ENCODE measurements at places on chromosomes 5 and 9.

- no peak for DNase-seq
Observed at GRCh38 chr5:169744336-169744735, 107.3 kb downstream of the DOCK2 start.

DNA sequence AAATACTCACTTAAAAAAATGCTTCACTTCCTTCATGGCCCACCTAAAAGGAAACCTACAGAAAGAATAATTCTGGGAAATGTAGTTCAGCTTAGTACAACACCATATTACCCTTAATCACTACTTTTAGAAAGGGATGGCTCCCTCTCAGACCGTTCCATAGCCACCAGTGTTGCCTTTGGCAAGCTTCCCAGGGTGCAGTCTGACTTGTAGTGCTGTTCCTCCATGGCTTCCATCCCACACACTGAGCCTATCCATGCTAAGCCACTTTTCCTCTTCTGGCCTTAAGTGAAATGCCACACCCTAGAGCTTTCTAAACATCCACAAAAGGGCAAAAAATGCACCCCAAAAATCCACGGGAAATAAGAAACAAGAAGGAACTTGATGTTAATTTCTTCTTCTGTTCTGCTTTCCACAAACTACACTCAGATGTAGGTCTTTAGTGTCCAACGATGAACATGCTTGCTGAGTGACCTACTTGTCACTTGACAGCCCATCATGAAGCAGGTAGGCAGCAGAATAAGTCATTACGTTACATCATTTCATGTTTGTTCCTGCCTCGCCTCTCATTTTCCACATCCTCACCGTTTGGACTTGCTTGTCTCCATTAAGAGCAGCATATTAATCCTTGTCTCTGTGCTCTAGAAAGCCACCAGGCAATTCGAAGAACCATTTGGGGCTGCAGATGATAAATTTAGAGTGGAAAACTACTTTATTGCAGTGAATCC lies 391.1 kb upstream of the GRAMD2B start:
- no peak for DNase-seq

- DNase-seq, result no peak
Observed at GRCh38 chr5:134460551-134460950, 48.9 kb upstream of the CDKN2AIPNL start.

DNA sequence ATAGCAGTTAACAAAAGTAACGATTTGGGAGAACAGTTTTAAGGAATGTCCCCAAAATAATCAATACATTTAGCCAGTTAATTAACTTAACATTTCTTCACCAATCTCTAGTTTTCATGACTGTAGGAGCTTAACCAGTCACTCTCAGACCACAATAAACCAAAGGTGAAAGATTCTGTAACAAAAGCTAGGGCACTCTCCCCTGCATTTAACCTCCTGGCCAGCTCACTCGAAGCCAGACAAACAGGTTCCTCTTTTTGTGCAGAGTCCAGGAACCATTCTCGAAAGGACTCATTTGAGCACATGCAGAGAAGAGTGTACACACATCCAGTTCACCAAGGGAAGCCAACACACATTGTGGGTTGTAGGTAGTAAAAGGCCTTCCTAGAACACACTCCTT lies 6.5 kb downstream of the IL7R start:
- no peak for DNase-seq

DNA sequence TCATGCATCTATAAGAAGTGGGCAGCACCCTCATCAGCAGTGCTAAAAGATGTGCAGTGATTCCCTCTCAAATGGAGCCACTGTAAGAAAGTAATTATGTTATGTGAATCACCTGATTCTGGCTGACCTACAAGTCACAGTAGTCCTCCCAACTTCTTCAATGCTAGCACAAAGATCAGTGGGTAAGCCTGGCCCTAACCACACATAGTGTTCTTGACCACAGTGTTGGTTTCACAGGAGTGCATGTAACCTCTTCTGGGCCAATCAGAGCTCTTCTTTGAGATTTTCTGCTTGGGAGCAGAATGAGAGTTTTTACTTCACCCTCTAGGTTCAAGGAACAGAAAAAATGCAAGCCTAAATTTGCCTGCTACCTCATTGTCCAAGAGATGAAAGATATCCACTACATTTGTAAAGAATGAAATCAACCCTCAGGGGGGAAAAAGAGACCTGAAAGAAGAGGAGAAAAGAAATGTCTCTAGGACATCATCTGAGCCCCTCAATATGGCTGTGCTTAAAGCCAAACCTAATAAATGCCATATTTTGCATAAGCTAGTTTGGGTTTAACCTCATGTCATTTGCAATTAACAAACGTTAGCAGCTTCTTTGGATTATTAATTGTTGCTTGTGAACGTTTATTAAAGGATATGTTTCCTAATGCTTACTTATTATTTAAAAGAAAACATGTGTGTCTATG lies 65.3 kb upstream of the ADRB2 start:
- DNase-seq, result no peak

DNA sequence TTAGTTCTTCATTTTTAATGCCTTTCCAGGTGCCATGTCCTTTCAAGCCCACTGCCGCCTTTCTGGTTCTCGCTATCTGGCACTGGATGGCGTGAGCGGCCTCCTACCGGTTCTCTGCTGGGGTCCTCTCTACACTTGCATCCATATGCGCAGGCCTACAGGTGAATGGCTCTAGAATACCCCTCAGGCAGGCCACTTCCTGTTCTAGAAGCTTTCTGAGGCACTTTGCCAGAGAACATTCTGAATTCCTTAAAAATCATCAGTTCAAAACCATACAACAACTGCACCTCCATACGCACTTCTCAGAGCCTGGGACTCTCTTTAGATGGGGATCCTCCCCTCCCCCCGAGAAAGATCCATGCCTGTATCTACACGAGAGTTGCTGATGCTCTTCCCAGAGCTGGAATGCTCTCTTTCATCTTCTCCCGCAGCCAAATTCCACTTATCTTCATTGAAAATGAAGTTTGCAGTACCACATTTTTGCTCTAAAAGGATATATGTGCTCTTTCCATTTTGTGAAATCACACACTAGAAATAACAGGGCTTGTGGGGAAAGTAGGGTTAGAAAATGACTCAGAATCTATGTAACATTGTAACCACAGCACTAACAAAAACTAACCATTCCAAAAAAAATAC lies 1.4 kb upstream of the LHFPL2 start:
- DNase-seq, result no peak

- DNase-seq, result peak; percentile 43
Observed at GRCh38 chr5:167945542-167946384, 345.7 kb upstream of the WWC1 start.

DNA sequence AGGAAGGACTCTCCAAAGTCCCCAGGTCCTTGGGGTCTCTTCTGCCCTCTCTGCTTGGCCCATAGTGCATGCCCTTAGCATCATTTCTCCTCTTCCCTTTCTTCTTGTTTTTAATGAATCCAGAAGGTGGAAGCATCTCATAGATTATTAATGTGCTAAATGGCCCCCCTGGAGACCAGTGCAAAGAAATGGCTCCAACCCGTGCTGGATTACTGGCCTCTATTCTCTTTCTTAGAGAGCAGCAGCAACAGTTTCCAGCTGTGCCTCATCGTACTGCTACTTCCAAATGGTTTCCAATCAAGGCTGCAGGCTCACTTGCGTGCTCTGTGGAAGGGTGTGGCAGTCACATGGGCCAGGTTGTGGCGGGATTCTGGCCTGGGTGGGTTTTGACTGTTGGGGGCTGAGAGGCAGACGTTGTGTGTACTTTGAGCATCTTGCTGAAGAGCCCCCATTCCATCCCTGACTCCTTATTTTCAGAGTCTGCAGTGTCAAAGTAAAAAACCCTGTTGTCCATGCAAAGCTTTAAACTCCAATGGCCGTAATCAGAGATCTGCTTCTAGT lies 139.7 kb downstream of the GABBR2 start:
- no peak for DNase-seq
